ENCODE measurements at places on chromosomes 11 and 22.

DNA sequence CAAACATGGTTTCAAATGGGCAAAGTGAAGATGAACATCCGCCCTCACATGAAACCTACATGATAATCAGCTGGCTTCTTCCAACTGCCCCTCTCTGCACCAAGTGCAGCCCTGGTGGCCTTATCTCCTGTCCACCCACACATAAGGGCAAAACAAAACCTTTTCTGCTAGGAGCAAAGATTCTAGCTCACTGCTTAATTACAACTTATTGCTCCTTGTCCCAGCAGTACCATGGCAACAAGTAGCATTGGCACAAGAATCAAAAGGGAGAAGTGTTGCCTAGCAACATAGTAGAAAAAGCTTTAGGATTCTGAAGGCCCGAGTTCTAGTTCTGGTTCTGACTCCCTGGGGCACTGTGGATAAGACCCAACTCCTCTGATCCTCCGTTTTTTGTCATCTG lies 68.7 kb upstream of the BMAL1 start:
- no peak for DNase-seq

GRCh38 chr11:19251577-19251976 lies 10.8 kb upstream of the E2F8 start:
- no peak for DNase-seq

DNA sequence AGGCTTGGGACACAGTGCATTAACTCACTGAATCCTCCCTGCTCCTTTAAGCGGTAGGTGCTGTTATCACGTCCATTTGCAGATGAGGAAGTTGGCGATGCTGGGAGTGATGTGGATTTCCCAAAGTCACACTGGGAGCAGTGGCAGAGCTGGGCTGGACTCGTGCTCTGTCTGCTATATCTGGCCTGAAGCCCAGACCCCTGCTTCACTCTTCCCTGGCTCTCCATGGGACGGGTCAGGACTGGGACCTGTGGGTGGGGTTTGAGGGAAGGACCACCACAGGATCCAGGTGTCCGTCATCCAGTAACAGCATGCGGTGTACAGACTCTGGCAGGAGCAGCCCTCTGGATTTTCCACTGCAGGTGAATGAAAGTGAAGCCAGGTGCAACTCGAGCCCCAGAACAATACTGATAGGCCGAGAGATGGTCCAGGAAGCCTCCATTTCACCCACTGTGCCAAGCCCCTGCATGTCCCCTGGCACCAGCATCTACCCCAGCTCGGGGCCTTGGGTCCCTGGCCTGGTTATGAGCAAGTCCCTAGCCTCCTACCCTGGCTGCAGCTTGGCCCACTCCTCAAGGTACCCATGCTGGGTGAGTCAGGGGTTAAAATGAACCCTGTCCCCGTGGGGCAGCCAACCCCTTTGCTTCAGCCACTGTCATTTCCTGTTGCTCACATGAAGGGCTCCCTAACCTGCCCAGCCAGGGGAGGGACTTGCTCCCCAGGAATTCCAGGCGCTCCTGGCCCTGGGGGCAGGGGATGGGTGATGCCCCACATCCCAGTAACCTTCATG lies 4.2 kb downstream of the USP2 start:
- DNase-seq = no peak

DNA sequence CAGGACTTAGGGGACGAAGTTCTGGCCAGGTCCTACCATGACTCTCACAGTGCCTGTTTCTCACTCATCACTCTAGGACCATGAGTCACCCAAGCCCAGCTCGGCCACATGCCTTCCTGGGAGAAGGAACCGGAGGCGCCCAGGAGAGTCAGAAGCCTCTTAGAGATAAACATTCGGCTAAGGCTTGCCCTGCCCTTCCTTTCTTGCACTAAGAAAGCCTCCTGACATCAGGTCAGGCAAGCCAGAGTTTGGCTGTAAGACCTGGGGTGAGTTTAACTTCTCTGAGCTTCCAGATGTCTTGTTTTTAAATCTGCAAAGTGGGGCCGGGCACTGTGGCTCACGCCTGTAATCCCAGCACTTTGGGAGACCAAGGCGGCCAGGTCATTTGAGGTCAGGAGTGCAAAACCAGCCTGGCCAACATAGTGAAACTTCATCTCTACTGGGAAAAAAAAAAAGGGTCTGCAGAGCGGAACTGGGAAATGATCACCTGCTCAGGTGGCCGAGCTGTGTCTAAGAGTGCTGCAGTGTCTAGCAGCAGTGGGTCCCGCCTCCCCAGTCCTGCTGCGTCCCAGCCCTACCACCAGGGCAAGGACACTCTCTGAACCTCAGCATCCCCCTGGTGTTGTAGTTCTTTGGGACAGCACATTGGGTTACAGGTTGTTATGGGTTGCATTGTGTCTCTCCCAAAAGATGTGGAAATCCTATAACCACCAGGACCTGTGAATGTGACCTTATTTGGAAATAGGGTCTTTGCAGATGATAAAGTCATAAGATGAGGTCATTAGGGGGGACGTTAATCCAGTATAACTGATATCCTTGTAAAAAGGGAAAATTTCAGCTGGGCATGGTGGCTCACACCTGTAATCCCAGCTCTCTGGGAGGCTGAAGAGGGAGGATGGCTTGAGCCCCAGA lies 1.8 kb upstream of the CARS1 start:
- no peak for DNase-seq

- peak; percentile 48 for DNase-seq
These were observed 80.8 kb downstream of the CACNA1I start for GRCh38 chr22:39651053-39651996.

- DNase-seq = no peak
These were observed 1396.8 kb downstream of the LRRC4C start for GRCh38 chr11:40062616-40063015.

DNA sequence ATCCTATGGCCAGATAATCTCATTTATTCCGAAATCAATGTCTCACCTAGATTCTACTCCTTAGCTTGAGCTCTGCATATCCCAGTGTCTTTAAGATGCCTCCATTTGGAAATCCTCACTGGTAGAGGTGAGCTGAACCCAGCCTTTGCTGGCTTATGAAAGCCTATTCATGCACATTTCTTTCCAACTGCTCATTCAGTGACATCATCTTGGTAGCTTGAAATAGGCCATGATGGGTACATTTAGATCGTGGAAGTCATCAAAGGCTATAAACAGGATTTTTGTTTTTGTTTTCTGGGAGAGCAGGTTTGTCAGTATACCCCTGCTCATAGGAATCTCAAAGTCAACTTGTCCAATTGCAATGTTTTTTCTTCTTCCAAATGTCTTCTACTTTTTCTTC lies 6.0 kb downstream of the NXPE1 start:
- no peak for DNase-seq

DNA sequence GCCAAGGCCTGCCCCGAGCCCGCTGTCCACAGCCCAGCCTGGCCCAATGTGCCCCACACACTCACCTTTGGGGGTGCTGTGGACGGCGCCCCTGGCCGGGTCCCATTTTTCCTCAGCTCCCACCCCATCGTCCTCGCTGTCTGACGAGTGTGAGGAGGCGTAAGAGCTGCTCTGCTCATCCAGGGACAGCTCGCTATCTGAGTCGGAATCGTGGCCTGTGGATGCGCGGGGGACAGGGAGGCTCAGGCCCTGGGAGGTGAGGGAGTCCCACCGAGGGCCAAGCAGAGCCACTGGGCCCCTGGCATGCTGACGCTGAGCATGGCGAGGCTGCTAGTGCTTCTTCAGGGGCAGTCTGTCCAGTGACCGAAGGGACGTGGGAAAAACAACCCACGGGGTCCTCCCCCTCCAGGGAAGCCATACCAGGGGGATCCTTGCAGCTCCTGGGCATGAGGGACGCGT lies 29.7 kb downstream of the TRMU start:
- DNase-seq = no peak

All from right hindlimb (tissue), 1 donor.